ENCODE measurements at places on chromosomes 6 and 20.

- DNase-seq: no peak
Measured at GRCh38 chr6:5695260-5696245, 311.2 kb downstream of the NRN1 start.

DNA sequence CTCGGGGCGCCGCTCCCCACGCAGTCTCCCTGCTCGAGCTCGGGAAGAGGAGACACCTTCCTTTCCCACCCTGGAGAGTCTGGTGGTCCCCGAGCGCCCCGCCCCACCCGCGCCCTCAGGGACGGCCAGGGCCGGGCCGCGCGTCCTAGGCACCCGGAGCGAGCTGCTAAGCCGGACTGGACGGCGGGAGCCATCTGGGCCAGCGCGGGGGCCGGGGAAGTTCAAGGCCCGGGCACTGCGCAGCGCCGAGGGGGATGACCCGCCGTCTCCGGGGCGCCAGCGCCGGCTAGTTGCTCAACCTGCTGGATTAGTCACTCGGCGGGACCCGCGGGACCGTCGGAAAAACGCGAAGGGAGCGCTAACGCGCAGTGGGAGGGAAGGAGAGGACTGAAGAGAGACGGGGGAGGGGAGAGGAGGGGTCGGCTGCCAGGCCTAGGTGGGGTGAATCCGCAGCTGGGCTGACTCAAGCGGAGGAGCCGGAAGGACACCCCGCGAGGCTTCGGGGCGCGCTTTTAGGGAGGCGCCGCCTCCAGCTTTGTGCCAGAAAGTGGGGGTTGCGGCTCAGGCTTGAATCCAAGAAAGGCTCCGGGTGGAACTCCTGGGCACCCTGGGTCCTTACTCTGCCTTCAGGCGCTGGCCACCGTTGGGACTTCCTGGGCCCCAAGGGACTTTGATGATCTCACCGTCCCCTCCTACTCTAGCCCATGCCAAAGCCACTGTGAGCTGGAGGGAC, 75.7 kb upstream of the FOXP4 start:
- no peak for DNase-seq

GRCh38 chr6:131443514-131443913, 129.5 kb upstream of the ARG1 start:
- no peak for DNase-seq

GRCh38 chr6:87366072-87366827, 21.6 kb downstream of the C6orf163 start:
- no peak for DNase-seq

- DNase-seq: no peak
Measured at GRCh38 chr20:37323985-37324384, 22.0 kb upstream of the SRC start.

DNA sequence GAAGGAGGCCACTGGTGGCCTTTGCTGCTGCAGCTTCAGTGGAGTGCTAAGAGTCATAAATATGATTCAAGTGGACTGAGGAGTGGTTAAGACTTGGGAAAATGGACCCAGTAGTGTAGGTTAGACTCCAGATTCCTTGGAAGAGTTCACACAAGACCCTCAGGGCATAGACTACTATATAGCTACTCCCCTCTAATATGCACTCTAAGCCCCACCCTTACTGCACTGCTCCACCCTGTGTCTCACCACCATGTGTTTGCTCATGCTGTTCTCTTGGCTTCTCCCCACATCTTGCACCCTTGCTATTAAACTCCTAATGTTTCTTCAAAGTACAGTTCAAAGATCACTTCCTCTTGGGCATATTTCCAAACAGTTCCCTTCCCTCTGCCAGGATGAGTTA, 5.7 kb downstream of the KCNQ5 start:
- no peak for DNase-seq

- no peak for DNase-seq
Measured at GRCh38 chr20:4617484-4617883, 104.2 kb upstream of the PRND start.

- no peak for DNase-seq
Measured at GRCh38 chr20:49424536-49424935, 57.9 kb downstream of the KCNB1 start.
